ENCODE measurements at places on chromosomes 1 and 21.

DNA sequence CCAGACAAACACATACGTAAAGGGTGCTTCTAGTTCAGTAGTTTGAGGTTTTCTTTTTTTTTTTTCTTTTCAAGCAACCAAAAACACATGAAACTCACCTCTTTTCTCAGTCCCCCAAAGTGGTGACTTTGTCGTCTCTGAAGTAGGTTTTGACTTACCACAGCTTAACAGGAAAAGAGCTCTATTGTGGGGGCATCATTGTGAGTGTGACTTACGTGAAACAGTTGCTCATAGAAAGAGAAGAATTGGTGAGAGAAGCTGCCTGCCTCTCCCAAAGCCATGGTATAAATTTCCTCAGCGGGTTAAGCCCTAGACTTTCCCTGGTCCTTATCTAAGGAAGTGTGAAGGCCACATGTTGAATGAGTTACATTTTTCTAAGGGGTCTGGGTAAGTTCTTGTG, 11.9 kb downstream of the FASLG start:
- peak; percentile 53 for DNase-seq

GRCh38 chr1:87399264-87399663, 70.6 kb downstream of the LMO4 start:
- DNase-seq: no peak

DNA sequence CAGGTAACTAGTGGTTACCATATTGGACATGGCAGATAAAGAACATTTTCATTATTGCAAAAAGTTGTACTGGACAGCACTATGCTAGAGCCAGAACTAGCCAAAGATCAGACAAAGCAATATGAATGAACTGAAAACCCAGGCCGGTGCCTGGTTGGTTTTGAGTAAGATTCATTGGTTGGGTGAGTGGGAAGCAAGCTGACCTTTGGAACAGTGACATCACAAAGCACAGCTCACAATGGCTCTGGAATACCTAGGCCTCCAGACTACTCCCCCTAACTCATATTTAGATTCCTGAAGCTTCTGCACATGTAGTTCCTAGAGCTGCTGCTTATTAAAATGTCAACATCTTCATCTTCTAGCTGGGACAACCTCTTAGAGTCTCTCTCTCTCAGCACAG, at the start of gene TMCO2:
TMCO2 (plus strand) TSS at position 283 of the 400 bp plus-strand sequence; CDS start at position 340, 57 bp downstream.
- no peak for DNase-seq

- no peak for DNase-seq
Measured at GRCh38 chr1:28127617-28128257, 39.3 kb upstream of the EYA3 start.

GRCh38 chr1:75901371-75901770, 30.8 kb downstream of the ASB17 start:
- no peak for DNase-seq

- no peak for DNase-seq
Measured at GRCh38 chr1:228066891-228067654, 15.4 kb upstream of the ARF1 start.

- DNase-seq: peak; percentile 48
Measured at GRCh38 chr1:1462318-1462966, 9.1 kb upstream of the ATAD3B start.

- peak; percentile 0 for DNase-seq
Measured at GRCh38 chr1:2606396-2606880, 19.9 kb downstream of the PRXL2B start.

- DNase-seq: peak; percentile 62
Measured at GRCh38 chr1:100441146-100441545, 88.8 kb downstream of the CDC14A start.

DNA sequence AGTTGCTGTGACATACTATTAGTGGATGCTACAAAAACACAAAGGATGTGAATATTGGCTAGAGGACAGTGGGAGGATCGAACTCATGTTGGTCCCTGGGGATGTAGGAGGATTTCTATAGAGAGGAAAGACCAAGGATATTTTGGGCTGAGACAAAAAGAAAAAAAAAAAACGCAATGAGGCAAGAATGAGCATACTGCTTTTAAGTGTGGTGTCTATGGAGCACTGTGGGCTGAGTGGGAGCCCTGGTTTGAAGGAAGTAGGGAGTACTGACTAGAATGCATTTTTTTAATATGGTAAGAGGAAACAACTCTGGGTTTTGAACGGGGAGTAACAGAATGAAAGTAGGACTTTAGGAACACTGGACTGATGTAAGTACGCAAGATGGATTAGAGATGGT, 450.7 kb downstream of the NEGR1 start:
- DNase-seq: no peak

DNA sequence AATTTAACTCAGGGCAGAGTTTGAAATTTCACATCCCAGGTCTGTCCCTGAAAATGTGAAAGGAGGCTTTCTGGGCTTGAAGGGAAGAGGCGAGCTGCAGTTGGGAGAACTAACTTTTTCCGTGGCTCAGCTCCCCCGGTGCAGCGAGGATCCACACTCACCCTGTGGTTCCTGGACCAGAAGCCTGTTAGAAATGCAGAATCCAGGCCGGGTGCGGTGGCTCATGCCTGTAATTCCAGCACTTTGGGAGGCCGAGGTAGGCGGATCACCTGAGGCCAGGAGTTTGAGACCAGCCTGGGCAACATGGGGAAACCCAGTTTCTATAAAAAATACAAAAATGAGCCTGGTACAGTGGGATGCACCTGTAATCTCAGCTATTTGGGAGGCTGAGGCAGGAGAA, 2.9 kb upstream of the DHRS3 start:
- no peak for DNase-seq

GRCh38 chr1:41622859-41623732, 138.6 kb upstream of the EDN2 start:
- DNase-seq: no peak

- no peak for DNase-seq
Measured at GRCh38 chr1:51776408-51776807, 102.1 kb downstream of the NRDC start.

- no peak for DNase-seq
Measured at GRCh38 chr1:43743206-43743605, 35.9 kb downstream of the ST3GAL3 start.

GRCh38 chr21:17231124-17231523, 281.7 kb upstream of the CXADR start:
- no peak for DNase-seq

Data from CD4-positive, CD25-positive, alpha-beta regulatory T cell (primary cell).